Dermis microvascular lymphatic vessel endothelial cell (primary cell): ENCODE measurements at places on chromosomes 2 and 18.
A peak's percentile ranks its signal among the peaks of the same experiment; 100 is the strongest.

GRCh38 chr2:230643576-230644291 lies 68.9 kb upstream of the CAB39 start:
- DNase-seq, result no peak

DNA sequence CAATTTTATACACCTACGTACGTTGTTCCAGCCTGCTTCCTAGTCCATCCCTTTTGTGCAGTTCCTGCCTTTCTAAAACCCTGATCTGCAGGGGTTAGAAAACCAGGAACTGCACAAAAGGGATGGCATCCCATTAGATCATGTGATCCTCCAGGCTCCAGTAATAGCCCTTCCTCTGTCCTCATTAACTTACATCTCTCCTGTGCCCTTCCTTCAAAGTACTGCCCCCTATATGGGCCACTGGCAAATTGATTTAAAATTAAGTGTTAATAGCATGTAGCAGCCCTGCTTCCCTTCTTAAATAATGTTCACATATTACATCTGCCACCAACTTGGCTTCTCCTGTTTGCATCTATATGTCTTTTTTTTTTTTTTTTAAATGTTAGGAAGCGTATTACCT lies 61.3 kb upstream of the NXPH2 start:
- no peak for DNase-seq

GRCh38 chr2:100934504-100935371 lies 67.4 kb upstream of the RPL31 start:
- DNase-seq, result no peak

DNA sequence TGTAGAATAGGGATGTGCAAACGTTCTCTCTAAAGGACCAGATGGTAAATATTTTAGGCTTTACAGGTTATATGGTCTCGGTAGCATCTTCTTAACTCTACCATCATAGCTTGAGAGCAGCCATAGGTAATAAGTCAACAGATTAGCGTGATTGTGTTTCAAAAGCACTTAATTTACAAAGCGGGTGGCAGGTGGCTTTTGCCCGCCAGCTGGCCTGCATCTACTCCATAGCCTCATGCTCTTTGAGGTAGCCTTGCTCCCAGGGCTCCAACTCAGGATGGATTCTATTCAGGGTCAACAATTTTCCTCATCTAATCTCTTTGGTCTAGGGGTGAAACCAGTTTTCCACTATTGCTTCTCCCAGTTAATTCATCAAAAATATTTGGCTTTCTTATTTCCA lies 5.0 kb upstream of the ATP9B start:
- DNase-seq, result no peak

GRCh38 chr2:134919341-134920210 lies 954 bp downstream of the CCNT2 start:
- DNase-seq, result peak; percentile 31
